Spinal cord (tissue), 10 donors: ENCODE measurements at places on chromosomes 12 and 14. TPM values are rescaled to one million over a fixed set of nuclear protein-coding genes. Genes with fewer than 3 reads are reported as not detected.

GRCh38 chr14:84584511-84584910, 945.4 kb upstream of the FLRT2 start:
- no peak for DNase-seq

The AGAP2 gene
- total RNA-seq: 27.5 TPM

- no peak for DNase-seq
These were observed 50.9 kb downstream of the PROX2 start for GRCh38 chr14:74824997-74825396.

The PDZRN4 gene
- 10.9 TPM for total RNA-seq

- DNase-seq: no peak
These were observed 323.6 kb downstream of the TMTC2 start for GRCh38 chr12:83010169-83010804.
